Esophagus squamous epithelium (tissue), 5 donors: ENCODE measurements at places on chromosomes 3 and 15.

DNA sequence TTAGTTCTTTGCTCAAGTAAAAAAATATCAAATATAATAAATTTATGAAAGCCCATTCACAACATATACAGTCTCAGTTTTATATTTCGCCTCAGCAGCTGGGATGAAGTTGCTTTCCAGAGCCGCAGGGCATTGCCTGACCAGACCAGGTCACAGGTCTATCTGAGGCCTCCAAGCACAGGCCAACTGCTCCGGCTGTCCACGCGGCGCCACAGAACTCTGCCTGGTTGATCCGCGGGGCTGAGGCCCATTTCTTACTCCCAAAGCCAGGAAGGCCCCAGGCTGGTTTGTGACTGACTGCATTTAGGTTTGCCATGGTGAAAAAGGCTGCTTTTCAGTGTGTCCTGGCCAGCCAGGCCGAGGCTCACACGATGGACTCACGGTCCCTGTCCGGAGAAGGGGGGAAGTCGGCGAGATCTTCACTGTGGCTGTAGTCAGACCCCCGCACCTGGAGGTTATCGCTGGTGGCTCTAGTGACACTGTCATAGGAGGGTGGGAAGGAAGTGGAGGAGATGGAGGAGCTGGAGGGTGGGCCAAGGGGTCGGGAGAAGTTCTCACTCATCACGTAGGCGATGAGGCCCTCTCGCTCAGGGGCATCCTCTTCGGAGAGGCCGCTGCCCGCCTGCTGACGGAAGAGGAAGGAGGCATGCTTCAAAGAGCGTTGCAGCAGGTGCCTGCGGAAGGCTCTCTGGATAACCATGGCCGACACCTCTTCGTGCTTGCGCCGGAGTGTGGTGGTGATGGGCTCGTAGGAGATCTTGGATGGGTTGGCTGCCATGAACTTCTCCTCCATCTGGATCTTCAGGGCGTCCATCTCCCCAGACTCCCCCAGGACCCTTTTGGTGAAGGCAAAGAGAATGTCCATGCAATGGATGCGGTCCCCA, 54.1 kb downstream of the EXOG start:
- no peak for DNase-seq

DNA sequence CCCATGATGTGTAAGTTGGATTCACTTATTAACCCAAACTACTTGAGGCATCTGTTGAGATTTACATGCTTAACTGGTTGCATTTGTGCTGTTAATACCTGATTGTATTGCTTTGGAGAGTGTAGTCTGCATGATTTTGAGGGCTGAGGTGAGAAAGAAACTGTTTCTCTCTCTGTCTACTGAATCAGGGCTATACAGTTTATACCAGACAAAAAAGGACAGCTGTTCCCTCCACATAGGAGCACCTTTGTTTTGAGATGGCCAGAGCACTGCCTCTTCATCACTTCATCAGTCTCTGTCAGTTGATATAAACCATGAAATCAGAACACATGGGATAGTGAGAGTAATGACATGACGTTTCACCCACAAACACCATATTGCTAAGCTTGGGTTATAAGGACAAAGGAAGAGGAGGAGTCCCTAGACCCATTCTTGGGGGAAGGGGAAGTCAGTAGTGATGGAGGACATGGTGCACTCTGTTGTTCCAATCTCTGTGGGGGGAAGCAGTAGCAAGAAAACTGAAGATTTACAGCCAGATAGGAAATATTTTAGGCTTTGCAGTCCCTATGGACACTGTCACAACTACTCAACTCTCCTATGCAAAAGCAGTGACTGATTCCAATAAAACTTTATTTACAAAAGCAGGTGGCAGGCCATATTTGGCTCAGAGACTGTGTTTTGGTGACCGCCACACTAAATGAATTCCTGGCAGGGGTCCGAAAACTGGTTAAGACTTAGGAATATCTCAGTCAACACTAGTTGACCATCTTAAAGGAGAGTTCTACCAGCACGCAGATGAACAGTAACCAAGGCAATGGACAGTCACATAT, 123.9 kb upstream of the NR2E3 start:
- no peak for DNase-seq

DNA sequence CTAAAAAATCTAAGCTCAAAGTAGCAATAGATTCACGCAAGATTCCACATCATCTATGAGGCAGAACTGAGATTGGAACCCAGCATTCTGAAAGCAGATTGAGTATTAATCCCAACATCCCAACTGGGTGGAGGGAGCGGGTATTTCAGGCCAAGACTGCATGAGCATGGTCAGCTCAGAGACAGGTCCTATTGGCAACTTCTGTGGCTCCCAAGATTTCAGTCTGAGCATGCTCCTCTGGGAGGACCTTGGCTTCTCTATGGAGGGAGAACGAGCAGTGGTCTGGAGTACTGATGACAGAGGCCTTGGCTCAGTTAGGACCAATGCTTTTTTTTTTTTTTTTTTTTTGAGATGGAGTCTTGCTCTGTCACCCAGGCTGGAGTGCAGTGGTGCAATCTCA, 4.0 kb upstream of the ITGA11 start:
- no peak for DNase-seq

GRCh38 chr3:102394517-102394916, 40.3 kb upstream of the ZPLD1 start:
- DNase-seq: no peak

DNA sequence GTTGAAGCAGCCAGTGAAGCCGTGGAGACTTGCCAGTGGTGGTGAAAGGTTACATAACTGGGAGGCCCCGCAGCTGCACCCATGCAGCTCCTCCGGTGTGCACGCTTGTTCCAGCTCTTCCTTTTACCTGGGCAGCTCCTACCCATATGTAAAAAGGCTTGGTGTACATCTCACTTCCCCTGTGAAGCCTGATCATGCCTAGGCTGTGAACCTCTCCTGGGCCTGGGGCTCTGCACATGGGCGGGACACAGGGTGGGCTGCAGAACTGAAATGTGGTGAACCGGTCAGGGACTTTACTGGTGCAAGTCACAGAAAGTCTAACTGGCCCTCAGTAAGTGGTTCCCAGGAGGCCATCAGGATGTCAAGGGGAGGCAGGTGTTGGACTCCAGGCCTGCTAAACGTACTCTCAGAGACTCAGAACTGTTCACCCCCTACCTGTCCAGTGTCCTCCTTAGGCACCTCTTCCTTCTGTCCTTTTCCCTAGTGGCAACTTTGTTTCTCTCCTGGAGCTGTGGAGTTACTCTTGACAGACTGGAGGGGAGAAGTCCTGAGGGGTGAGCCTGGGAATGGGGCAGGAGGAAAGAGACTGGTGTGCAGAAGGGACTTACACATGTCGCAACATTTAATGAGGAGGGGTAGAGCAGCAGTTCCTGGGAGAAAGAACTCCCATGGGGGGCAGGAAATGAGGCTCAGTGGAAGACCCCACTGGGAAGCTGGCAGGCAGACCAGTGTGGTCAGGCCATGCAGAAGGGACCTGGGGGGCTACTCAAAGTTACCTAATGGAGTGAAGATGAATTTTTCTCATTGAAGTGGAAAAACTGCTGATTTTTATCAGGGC, 148.1 kb downstream of the EEFSEC start:
- no peak for DNase-seq
